ENCODE measurements at places on chromosomes 1 and 21.

- DNase-seq = no peak
Measured at GRCh38 chr1:43614211-43614610, 35.7 kb upstream of the KDM4A start.

DNA sequence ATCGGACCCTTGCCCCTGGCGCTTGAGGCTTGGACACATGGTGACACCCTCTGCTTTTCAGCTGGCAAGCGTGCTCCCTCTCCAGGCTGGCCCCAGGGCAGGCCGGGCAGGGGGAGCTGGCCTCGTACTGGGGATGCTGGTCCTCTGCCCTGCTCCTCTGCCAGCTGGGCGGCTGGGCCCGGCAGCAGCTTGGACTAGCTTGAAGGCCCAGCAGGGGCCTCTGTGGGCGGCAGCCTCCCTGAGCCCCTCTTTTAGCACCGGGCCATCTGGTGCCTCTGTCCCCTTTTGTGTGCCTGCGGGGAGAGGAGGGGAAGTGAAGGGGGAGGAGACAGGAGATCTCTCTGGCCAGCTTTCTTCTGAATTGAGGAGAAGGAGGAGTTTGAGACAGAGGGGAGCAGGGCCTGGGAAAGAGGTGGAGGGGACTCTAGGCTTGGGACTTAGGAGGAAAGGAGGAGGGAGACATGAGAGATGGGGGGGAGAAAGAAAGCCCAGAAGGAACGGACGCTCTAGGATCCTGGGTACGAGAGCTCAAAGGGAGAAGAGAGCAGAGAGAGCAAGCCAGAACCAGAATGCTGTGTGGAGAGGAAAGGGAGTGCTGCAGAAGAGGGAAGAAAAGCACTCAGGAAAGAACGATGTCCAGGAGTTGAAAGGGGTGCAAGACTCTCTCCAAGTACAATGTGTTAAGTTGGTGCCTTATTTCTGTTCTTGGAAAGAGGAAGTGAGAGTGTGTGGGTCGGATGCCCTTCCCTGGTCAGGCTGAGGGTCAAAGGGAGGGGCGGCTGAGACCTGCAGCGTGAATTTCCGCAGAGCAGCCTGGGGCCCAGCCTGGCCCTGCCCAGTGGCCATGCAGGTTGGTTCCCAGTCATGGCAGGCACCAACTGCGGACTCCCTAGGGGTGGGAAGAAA lies 40.3 kb downstream of the IER5 start:
- no peak for DNase-seq

DNA sequence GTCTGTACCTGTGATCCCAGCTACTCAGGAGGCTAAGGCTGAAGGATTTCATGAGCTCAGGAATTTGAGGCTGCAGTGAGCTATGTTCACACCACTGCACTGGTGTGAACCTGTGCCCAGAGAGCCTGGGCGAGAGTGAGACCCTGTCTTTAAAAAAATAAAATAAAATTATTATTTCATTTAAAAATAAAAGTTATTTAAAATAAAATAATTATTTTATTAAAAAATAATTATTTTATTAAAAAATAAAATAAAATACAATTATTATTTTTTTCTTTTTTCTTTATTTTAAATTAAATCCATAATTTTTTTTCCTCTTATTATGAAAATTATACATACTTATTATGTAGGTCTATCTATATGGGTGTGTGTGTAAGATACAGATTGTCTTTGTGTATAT lies 53.6 kb downstream of the LHX9 start:
- no peak for DNase-seq

GRCh38 chr1:63746129-63746864 lies 27.5 kb upstream of the ROR1 start:
- DNase-seq = peak; percentile 36

- DNase-seq = no peak
Measured at GRCh38 chr1:56411484-56412180, 167.7 kb downstream of the PLPP3 start.

DNA sequence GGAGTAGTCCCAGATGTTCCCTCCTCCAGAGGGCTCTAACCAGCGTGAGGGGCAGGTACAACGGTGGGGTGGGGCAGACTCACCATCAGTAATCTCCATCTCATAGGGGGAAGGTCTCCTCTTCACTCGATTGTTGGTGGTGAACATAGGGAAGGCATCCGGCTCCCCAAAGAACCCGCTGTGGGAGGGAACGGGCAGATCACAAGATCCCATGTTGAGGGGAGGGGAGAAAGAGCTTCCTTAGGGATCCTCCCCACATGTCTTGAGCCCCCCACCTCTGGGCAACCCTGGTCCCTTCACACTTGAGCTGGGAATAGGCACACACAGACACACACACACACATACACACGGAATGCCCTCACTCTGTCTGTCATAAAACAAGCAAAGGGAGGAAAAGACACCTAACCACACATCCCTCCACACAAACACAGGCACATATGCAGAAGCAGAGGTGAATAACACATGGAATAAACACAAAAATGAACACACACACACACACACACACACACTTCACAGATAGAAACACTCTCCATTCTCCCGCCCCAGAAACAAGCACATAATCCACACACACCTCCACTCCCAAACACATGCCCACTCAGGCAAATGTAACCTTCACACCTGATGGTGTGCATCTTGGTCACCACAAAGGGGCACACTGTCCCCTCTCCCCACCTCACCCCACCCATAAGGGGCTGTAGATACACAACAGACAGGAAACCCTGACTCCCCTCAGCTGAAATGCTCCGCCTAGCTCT lies 7.9 kb downstream of the TAL1 start:
- no peak for DNase-seq

GRCh38 chr1:60872426-60873054 lies 209.8 kb upstream of the NFIA start:
- no peak for DNase-seq

DNA sequence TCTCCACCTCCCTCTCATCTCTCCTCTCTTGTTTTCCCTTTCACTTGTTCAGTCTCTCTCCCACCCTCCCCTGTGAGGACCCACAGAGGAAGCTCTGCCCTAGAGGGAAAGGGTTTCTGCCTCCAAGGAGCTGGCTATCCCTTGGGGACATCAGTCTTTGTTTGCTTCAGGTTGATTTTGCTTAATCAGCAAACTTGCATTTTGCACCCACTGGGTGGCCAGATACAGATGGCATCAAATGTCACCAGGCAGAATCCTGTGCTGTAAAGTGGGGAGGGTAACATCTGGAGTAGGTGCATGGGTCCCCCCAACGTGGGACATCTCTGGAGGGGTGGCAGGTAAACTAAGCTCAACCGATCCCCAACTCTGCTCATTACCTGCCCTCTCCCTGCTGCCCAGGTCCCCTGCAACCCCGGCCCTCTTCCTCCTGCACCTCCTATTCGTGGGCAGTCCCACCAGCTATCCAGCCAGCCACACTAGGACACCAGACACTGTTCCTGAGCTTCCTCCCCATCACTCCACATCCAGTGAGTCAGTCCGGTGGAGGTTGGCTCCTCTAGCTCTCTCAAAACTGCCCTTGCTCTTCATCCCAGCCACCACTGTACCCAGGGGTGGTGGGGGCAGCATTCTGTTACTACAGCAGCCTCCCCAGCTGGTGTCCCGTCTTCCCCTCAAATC lies 123.3 kb downstream of the KCNN3 start:
- DNase-seq = no peak

- no peak for DNase-seq
Measured at GRCh38 chr1:217004776-217005436, 281.7 kb upstream of the ESRRG start.

GRCh38 chr1:177567393-177567792 lies 396.6 kb downstream of the BRINP2 start:
- DNase-seq = no peak

- no peak for DNase-seq
Measured at GRCh38 chr1:4549930-4550329, 104.5 kb upstream of the AJAP1 start.

DNA sequence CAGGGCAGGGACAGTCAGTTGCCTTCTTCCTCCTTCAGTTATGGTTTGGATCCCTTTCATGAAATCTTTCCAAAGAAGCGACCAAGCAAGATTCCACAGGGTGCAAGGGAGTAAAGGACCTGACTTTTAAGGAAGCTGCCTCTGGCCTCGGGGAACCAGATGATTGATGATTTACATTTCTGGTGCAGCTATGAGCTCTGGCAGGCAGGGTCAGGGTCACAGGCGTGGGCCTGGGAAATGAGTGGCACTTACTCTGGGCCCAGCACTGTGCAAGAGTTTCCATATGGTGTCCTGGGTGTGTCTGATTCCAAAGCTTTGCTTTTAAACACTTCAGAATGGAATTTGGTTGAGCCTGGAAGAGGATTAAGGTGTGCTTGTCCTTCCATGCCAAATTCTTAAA lies 7.2 kb upstream of the CRABP2 start:
- DNase-seq = no peak

- no peak for DNase-seq
Measured at GRCh38 chr1:40694353-40694874, 2.9 kb downstream of the NFYC start.

DNA sequence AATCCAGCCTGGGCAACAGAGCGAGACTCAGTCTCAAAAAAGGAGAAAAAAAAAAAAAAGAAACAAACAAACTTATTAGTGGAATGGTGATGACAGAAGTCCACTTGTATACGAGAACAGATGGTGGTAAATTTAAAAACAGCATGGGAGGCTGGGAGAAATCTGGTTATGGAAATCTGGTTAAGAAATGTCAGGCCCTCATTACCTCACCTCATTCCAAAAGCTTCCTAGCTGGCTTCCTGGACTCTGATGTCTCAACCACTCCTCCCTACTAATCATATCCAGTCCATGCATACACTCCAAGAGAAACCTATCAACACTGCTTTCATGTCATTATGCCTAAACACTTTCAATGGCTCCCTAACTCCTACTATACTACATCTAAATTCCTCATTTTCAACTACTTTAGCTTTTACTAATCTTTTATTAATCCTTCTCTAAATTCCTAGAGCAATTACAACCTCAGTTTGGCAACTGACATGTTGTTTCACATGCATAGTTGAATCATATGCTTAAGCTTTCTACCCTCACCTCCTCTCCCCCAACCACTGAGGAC lies 52.9 kb downstream of the FOXJ3 start:
- DNase-seq = no peak

GRCh38 chr1:16235944-16236510 lies 956 bp downstream of the CPLANE2 start:
- peak; percentile 59 for DNase-seq

DNA sequence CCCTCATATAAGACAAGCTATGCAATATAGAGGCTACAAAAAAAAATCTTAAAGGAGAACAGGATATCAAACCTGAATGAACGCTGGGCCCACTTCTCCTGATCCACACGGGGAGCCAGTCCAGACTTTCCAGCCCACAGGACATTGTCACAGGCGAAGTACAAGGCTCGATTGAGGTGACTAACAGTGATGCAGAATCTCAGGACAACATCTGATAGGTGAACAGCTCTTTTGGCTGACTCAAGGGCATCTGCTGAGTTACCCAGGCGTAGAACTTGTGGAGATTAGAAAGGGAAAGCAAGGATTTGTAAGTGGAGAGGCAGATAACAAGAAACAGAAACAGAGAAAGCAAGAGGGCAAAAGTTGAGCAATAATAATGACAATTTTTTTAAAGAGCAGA lies 1.8 kb downstream of the PEX11B start:
- DNase-seq = no peak

DNA sequence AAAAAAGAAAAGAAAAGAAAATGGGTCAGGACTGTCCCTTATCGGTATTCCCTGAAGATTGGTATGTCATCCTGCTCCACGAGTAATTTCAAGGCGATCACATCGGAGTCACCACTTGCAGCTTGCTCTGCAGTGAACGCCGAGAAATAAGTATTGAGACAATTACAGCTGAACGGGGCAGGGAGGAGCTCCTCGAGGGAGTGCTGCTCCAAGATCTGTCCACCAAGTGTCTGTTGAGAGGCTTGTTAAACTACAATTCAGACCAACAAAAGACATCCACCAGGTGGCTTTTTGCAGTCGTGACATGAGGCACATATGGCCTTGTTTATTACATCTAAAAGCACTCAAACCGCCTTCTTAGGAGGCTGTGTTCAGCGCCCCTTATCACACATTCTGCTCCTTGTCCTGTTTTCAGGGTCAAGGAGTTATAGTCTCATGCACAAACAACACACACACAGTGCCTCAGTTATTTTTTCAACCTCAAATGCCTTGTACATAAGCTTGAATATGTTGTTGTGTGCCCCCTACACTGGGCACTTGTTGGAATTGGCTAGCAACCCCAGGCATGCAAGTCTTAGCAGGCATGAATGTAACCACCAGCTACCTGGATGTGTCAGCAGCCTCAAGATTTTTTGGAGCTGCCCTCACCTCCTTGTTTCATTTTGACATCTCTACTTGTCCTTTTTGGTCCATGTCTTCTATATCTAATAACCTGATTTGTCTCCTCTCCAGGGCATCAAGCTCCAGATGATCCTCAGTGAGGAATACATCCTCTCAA lies 13.0 kb upstream of the CD48 start:
- DNase-seq = no peak

DNA sequence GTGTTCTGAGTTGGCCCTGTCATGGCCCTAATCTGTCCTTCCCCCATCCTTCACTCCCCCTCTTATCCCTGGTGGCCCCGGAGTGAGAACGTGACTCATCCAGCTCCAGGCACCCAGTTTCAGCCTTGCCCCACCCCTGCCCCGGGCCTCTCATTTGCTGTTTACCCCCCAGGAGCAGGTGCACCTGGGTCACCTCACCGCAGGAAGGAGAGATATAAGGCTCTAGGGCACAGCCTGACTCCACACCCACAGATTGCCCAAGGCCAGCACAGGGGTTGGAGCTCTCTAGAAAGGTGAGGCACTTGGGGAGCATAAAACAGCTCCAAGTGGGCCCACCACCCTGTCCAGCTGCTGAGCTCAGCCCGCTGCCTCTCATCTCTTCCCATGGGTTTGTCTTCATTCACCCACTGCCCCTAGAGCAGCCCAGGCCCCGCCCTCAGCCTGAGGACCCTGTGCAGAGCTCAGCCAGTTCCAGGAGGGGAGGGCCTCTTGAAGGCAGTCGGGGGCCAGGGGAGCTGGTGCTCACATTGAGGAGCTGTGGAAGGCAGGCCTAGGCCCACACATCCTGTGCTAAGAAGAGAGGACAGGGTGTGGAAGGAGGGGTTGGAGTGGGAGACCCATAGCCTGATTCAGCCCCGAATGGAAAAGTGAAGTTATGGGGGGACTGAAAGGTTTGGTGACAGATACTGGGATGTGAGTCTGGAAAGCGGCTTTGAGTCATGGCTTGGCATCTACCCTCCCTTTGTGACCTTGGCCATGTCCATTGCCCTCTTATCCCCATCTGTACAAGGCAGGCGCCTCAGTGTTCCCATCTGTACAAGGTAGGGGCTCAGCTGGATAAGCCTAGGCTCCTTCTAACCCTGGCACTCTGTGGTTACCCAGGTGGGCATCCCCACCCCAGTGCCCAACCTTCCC lies 16.1 kb upstream of the GPR37L1 start:
- no peak for DNase-seq

GRCh38 chr1:178639326-178639725 lies 85.7 kb upstream of the RALGPS2 start:
- no peak for DNase-seq

GRCh38 chr1:154788886-154789285 lies 81.2 kb downstream of the KCNN3 start:
- DNase-seq = no peak

DNA sequence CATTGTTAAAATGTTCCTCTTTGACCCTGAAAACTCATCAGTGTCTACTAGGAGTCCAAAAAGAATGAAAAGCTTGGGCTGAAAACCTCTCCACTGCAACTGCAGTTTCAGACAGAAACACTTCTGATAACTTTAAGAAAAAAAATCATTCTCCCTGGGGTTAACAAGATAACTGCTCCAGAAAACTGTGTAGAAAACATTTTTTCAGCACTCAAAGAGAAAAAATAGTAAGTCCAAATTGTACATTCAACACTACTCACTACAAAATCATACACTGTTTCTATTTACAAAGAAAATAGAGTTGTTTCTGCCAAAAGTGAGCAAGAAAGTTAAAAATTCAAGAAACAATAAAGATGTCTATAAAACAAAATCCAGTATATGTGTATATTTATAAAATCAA lies 157.8 kb downstream of the RERE start:
- no peak for DNase-seq
